ENCODE measurements at places on chromosomes 1 and 21. TPM values are rescaled to one million over a fixed set of nuclear protein-coding genes. Genes with fewer than 3 reads are reported as not detected.

The OR2L5 gene
- not detected for total RNA-seq

The TRNAU1AP gene
- total RNA-seq: 18.8 TPM

The RBM11 gene
- 6.9 TPM for total RNA-seq

The C1orf141 gene
- 1.0 TPM for total RNA-seq

The REN gene
- total RNA-seq: 1.0 TPM

The PHC2 gene
- total RNA-seq: 92.8 TPM

The C8B gene
- total RNA-seq: not detected

The DPYD gene
- 38.7 TPM for total RNA-seq

The MROH9 gene
- total RNA-seq: not detected

The NPHS2 gene
- total RNA-seq: not detected

The RNF186 gene
- total RNA-seq: 0.36 TPM

The AKR7A3 gene
- 1.7 TPM for total RNA-seq

The FCAMR gene
- total RNA-seq: not detected

The STUM gene
- 0.24 TPM for total RNA-seq

The FAM167B gene
- total RNA-seq: 7.8 TPM

The NOS1AP gene
- 0.99 TPM for total RNA-seq

The SVBP gene
- 45.2 TPM for total RNA-seq

The MYCBP gene
- 10.7 TPM for total RNA-seq

The SHISAL2A gene
- total RNA-seq: not detected

The GUCA2B gene
- not detected for total RNA-seq

The ADORA1 gene
- total RNA-seq: 0.60 TPM

The TP73 gene
- total RNA-seq: 0.13 TPM

The LMOD1 gene
- 67.2 TPM for total RNA-seq

The CHD5 gene
- total RNA-seq: 0.17 TPM

The TCEA3 gene
- total RNA-seq: 61.6 TPM

The MKNK1 gene
- total RNA-seq: 32.6 TPM

The KCNJ6 gene
- not detected for total RNA-seq

The SLC16A1 gene
- 38.8 TPM for total RNA-seq

The CA6 gene
- not detected for total RNA-seq

The SLC2A5 gene
- total RNA-seq: 3.4 TPM

The SELENON gene
- 66.3 TPM for total RNA-seq

The HIVEP3 gene
- 3.2 TPM for total RNA-seq

The KCNK1 gene
- 7.9 TPM for total RNA-seq

The SLC26A9 gene
- total RNA-seq: not detected

The ADGRL2 gene
- 79.4 TPM for total RNA-seq

The CD53 gene
- total RNA-seq: 7.1 TPM

The ERICH3 gene
- 10.9 TPM for total RNA-seq

The OPRD1 gene
- total RNA-seq: not detected
